ENCODE measurements at places on chromosomes 16 and 17.

GRCh38 chr17:17725011-17725751, 43.9 kb downstream of the RAI1 start:
- no peak for DNase-seq
- H3K4me1 ChIP-seq = peaks cover 29% of the 10 kb centered on the region
- peaks cover 60% of the 10 kb centered on the region for H3K36me3 ChIP-seq
- H3K27me3 ChIP-seq = no peaks in the 10 kb centered on the region
- H3K27ac ChIP-seq = no peak overlapping the region

GRCh38 chr16:2358811-2359210, 18.3 kb upstream of the ABCA3 start:
- DNase-seq = no peak
- peaks cover 32% of the 10 kb centered on the region for H3K27me3 ChIP-seq
- H3K4me1 ChIP-seq = no peaks in the 10 kb centered on the region
- H3K4me3 ChIP-seq = no peak overlapping the region
- H3K36me3 ChIP-seq = no peaks in the 10 kb centered on the region

- no peaks in the 10 kb centered on the region for H3K36me3 ChIP-seq
- H3K4me1 ChIP-seq = peaks cover 18% of the 10 kb centered on the region
- DNase-seq = no peak
These were observed 5.1 kb downstream of the VAT1L start for GRCh38 chr16:77793417-77793816.

GRCh38 chr17:647324-648197, 67.1 kb downstream of the VPS53 start:
- peaks cover 44% of the 10 kb centered on the region for H3K36me3 ChIP-seq
- H3K4me1 ChIP-seq = no peaks in the 10 kb centered on the region
- no peaks in the 10 kb centered on the region for H3K27me3 ChIP-seq
- H3K4me3 ChIP-seq = no peak overlapping the region
